Neural crest cell (in vitro differentiated cells): ENCODE measurements at places on chromosomes 6 and 20.

- DNase-seq: no peak
Observed at GRCh38 chr6:34374069-34374468, 18.4 kb downstream of the NUDT3 start.

- DNase-seq: no peak
Observed at GRCh38 chr6:134289204-134289575, 28.7 kb downstream of the SGK1 start.

- DNase-seq: no peak
Observed at GRCh38 chr6:55405474-55406235, 78.4 kb downstream of the GFRAL start.

- DNase-seq: no peak
Observed at GRCh38 chr6:15266423-15266996, 20.6 kb downstream of the JARID2 start.

- DNase-seq: no peak
Observed at GRCh38 chr20:62733891-62734290, 25.3 kb downstream of the NTSR1 start.
